Left lung (tissue), 14 donors: ENCODE measurements at places on chromosomes 1 and 21. TPM values are rescaled to one million over a fixed set of nuclear protein-coding genes. Genes with fewer than 3 reads are reported as not detected.

GRCh38 chr1:167542109-167543032, 11.2 kb downstream of the CREG1 start:
- no peak overlapping the region for H3K4me3 ChIP-seq
- H3K36me3 ChIP-seq, result peaks cover 43% of the 10 kb centered on the region
- H3K27me3 ChIP-seq, result no peaks in the 10 kb centered on the region
- peak overlapping the region; percentile 57 for H3K27ac ChIP-seq
- no peak for DNase-seq
- peaks cover 6% of the 10 kb centered on the region for H3K4me1 ChIP-seq

DNA sequence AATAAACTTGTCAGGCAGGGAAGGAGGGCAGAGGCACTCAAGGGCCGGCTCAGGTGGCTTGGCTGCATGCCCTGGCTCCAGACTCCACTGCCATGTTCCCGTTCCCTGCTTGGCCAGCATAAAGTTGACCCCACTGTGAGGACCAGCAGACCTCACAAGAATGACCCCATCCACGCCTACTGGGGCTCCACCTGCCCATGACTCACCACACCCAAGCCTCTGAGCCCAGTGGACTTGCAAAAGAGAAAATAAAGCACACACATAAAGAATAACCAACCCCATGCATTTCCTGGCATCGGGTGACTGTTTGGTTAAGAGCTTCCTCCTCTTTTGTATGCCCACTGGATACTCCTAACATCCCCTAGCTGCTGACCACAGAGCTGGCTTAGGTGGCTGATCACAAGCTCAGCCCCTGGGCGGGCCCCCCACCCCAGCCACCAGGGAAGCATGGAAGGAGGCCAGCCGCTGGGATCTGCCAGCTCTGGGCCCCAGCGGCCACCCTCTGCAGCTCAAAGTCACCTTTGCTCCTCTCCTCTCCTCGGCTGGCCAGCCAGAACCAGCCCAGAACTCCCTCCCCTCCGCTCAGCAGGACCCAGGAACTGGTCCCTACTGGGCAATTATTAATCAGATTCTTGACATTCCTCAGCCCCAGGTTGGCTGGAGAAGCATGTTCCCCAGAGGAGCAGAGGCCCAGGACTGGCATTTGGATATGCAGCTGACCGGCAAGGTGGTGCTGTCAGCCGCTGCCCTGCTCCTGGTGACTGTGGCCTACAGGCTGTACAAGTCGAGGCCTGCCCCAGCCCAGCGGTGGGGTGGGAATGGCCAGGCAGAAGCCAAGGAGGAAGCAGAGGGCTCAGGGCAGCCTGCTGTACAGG, at the start of gene KLHDC7A:
KLHDC7A (plus strand) TSS at position 616 of the 875 bp plus-strand sequence; CDS start at position 668, 52 bp downstream.
- peak; percentile 85 for DNase-seq
- peaks cover 10% of the 10 kb centered on the region for H3K4me1 ChIP-seq
- no peaks in the 10 kb centered on the region for H3K36me3 ChIP-seq
- H3K27ac ChIP-seq, result peak within 1 kb of the TSS; percentile 83

DNA sequence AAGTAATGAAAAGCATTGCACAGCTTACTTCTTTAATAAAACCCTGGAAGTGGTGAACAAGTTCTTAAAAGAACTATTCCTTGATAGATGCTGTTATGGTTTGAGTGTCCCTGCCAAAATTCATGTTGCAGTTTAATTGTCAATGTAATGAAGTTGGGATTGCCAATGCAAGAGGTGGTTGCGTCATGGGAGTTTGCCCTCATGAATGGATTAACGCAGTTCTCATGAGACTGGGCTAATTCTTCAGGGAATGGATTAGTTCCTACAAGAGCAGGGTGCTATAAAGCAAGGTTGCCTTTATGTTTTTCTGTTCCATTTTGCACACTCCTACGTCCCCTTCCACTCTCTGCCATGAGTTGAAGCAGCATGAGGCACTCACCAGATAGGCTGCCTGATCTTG, 446.7 kb upstream of the B3GALT2 start:
- no peaks in the 10 kb centered on the region for H3K4me1 ChIP-seq
- H3K27ac ChIP-seq, result no peak overlapping the region
- no peak overlapping the region for H3K4me3 ChIP-seq
- no peak for DNase-seq

DNA sequence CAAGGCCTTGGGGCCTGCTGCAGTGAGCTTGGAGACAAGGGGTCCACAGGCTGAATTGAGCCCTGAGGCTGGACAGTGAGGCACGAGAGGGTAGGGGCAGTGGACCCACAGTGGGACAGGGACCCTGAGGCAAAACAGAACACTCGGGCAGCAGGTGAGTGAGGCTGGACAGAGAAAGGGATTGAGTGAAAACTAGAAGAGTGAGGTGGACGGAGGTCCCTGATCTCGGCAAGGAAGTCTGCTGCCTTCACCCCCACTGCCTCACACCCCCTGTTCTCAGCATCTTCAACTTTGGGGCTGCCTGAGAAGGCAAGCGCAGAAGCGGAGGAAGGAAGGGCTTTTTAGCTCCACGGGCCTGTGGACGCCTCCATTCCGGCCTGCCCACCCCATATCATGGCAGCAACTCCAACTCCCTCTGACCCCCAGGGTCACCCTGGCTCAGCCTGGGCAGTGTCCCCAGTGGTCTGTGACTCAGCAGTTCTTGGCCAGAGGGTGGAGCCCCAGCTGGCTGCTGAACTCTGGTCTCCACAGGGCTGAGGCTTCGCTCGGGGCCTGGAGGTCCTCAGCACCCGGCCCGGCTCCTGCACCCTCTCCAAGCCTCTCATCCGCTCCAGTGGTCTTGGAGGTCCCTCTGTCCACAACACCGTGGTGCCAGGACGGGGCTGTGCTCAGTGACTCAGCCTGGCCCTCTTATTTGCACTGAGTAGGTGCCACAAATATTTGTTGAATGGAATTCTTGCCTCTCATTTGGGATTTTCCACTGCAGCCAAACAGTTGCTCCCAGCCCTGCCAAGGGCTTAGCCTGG, 60.0 kb upstream of the EPS8L3 start:
- H3K4me1 ChIP-seq, result peaks cover 20% of the 10 kb centered on the region
- peak overlapping the region; percentile 84 for H3K27ac ChIP-seq
- H3K4me3 ChIP-seq, result no peak overlapping the region
- no peak for DNase-seq
- no peaks in the 10 kb centered on the region for H3K27me3 ChIP-seq

DNA sequence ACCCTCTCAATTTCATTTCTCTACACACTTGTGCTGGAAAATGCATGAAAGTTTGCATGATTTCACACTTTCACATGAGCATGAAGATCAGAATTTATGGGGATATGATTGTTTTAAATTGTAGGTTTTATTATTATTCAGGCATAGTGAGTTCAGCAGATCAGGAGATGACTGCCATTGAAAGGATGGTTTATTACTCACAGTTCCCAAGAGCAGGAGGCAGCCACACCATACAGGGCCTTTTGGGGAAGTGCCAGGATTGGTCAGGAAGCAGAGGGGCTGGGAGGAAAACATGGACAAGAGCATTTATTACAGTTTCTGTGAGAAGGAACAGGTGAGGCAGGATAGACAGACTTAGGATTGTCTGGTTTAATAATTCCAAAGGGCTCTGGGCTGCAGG, 114.6 kb upstream of the KCNJ15 start:
- H3K27me3 ChIP-seq, result no peaks in the 10 kb centered on the region
- H3K4me3 ChIP-seq, result no peak overlapping the region
- peaks cover 6% of the 10 kb centered on the region for H3K4me1 ChIP-seq
- no peaks in the 10 kb centered on the region for H3K36me3 ChIP-seq
- DNase-seq, result no peak

- H3K27me3 ChIP-seq, result no peaks in the 10 kb centered on the region
- H3K4me3 ChIP-seq, result peak overlapping the region; percentile 57
- peaks cover 42% of the 10 kb centered on the region for H3K4me1 ChIP-seq
- DNase-seq, result no peak
- peak overlapping the region; percentile 78 for H3K27ac ChIP-seq
Observed at GRCh38 chr1:151165281-151165737, 393 bp downstream of the LYSMD1 start.

- H3K4me3 ChIP-seq, result peak overlapping the region; percentile 41
- H3K27ac ChIP-seq, result no peak overlapping the region
- H3K4me1 ChIP-seq, result peaks cover 6% of the 10 kb centered on the region
- no peaks in the 10 kb centered on the region for H3K36me3 ChIP-seq
- peak; percentile 90 for DNase-seq
Observed at GRCh38 chr1:16215882-16216753, 3.7 kb upstream of the ARHGEF19 start.

DNA sequence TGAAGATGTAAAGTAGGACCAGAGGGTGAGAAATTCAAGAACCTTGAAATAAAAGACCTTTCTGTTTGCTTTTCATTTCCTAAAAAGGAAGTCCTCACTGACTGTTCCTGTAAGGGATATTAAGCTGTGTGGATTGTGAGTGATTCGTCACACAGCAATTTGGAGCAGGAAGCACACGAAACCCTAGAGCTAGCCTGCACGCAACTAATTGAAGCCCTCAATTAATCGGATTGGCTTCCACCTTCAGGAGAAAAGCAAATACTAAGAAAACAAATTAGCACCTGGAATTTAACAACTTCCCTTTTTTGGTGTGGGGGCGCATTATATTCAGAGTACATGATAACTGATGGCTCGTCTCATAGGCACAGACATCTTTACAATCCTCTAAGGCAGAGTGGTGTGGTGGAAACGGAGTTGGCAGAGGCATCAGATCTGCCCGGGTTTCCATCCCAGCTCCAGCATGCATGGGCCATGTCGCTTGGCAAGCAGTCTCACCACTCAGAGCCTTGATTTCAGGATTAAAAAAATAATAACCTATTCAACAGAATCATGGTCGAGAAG, 95.2 kb downstream of the KCNJ15 start:
- no peaks in the 10 kb centered on the region for H3K27me3 ChIP-seq
- peaks cover 20% of the 10 kb centered on the region for H3K4me1 ChIP-seq
- DNase-seq, result no peak
- H3K27ac ChIP-seq, result peak overlapping the region; percentile 59
- H3K4me3 ChIP-seq, result no peak overlapping the region
- no peaks in the 10 kb centered on the region for H3K36me3 ChIP-seq

DNA sequence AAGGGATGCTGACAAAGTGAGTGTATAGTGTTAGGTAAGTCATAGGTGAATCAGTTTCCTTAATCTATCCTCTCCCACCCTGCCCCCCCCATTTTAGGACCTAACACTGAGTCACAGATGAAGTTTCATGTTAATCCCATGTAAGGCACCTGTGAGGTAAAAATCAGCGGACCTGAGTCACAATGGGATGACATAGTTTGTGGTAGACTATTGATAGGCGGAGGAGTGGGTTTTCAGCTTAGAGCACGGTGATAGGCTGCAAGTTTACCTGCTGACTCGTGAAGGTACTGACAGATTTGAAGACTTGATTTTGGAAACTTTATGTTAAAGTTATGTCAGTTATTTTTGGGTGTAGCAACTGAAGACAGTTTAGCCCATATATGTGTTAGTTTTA, 1.7 kb downstream of the TOR1AIP1 start:
- H3K4me3 ChIP-seq, result peak overlapping the region; percentile 61
- peak overlapping the region; percentile 98 for H3K27ac ChIP-seq
- H3K4me1 ChIP-seq, result peaks cover 23% of the 10 kb centered on the region
- H3K27me3 ChIP-seq, result no peaks in the 10 kb centered on the region

DNA sequence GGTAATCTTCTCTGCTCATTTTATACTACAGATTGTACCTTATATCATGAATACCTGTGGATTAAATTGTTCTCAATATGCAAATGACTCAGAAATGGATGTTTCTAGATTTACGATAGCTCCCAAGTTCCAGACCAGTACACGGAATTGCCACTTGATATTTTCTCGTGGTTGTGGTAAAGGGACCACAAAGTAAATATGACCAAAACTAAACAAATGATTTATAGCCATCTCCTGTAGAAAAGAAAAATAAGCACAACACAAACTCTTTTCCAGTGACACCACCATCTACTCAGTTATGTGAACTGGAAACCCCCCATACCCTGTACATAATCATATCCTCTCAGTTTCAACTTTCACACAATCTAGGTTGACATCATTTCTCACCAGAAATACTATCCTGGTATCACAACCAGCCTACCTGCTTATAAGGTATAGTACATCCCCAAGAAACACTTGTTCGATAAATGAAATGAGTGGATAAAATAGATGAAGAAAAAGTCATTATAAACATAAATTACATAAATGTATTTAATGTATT, 172.3 kb downstream of the ADGRL4 start:
- no peaks in the 10 kb centered on the region for H3K4me1 ChIP-seq
- no peaks in the 10 kb centered on the region for H3K27me3 ChIP-seq
- H3K4me3 ChIP-seq, result no peak overlapping the region

DNA sequence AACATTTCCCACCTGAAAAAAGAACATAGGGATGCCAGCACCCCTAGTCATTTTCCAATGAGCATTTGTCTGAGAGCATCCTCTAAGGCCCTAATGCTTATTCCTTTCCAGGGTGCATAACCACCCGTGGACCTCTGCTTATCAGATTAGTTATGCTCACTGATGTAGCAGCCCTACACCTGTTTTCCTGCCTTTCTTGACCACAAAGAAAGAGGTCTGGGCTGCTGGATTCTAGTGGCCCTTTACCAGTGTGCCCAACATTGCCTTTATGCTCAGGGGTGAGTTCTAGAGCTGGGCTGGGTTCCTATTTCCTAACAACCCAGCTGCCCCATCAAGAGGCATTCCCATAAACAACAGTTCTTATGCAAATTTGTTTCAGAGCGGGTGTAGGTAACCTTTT, 20.3 kb upstream of the PM20D1 start:
- no peak overlapping the region for H3K27ac ChIP-seq
- H3K4me3 ChIP-seq, result no peak overlapping the region
- no peaks in the 10 kb centered on the region for H3K27me3 ChIP-seq
- DNase-seq, result no peak

DNA sequence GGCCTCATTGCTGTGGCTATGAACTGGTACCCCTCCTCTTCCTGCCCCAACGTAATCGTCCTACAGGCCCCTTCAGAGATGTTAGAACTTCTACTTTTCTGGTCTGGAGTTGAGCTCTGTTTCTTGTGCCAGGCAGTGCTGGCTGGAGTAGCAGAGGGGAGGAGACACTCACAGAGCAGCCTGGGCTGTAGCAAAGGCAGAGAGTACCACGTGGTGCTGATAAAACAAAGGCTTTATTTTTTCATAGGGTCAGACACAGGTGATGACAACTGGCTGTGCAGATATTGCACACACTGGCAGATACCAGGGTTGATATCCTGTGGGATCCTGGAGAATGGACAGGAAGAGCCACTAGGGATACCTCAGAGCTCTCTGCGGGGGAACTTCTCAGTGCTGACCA, 23.2 kb downstream of the CRCT1 start:
- no peak overlapping the region for H3K27ac ChIP-seq
- H3K27me3 ChIP-seq, result peaks cover 25% of the 10 kb centered on the region
- no peaks in the 10 kb centered on the region for H3K4me1 ChIP-seq
- H3K36me3 ChIP-seq, result no peaks in the 10 kb centered on the region

GRCh38 chr1:1926346-1926811, 7.3 kb upstream of the TMEM52 start:
- no peaks in the 10 kb centered on the region for H3K4me1 ChIP-seq
- H3K27ac ChIP-seq, result no peak overlapping the region
- peaks cover 5% of the 10 kb centered on the region for H3K27me3 ChIP-seq
- no peak for DNase-seq
- H3K36me3 ChIP-seq, result no peaks in the 10 kb centered on the region

DNA sequence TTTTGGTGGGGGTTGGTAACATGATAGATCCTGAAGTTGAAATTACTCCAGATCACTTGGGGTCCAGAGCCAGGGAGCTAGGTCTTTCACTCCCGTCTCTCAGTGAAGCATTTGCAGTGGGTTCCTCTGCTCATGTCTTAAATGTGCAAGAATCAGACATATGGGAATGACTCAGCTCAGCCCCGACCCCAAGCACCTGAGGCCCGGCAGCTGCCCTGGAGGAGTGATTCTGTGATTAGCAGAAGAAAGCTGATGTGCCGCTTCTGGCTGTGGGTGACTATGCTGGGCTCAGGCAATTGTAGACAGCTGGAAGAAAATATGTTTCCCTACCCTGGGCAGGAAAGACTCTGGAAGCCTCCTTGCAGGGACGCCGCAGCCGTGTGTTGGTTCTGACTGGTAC, 601.7 kb downstream of the NPHP4 start:
- no peak overlapping the region for H3K4me3 ChIP-seq
- no peaks in the 10 kb centered on the region for H3K4me1 ChIP-seq
- DNase-seq, result no peak
- H3K27me3 ChIP-seq, result peaks cover 47% of the 10 kb centered on the region
- H3K36me3 ChIP-seq, result no peaks in the 10 kb centered on the region

Gene CTBS
- 13.2 TPM for polyA plus RNA-seq

Gene GPR25
- polyA plus RNA-seq, result not detected
